Testis (tissue), 5 donors: ENCODE measurements at places on chromosomes 16 and 17. TPM values are rescaled to one million over a fixed set of nuclear protein-coding genes. Genes with fewer than 3 reads are reported as not detected.

- no peak for DNase-seq
Measured at GRCh38 chr16:12617401-12617819, 186.3 kb downstream of the CPPED1 start.

The MFSD6L gene
- 14.2 TPM for total RNA-seq

The CHP2 gene
- 2.4 TPM for total RNA-seq

The CDK5R1 gene
- total RNA-seq = 13.2 TPM

The AIPL1 gene
- 1.0 TPM for total RNA-seq

The TSNAXIP1 gene
- total RNA-seq = 31.3 TPM

The TLCD3B gene
- total RNA-seq = 51.8 TPM
